ENCODE measurements at places on chromosomes 2 and 18. TPM values are rescaled to one million over a fixed set of nuclear protein-coding genes. Genes with fewer than 3 reads are reported as not detected.

The ARHGAP28 gene
- total RNA-seq: 350 TPM

The RBM44 gene
- 0.44 TPM for total RNA-seq

The ZBTB7C gene
- 0.67 TPM for total RNA-seq

The SAG gene
- total RNA-seq: not detected

The CHRND gene
- total RNA-seq: not detected

The XIRP2 gene
- total RNA-seq: 5.5 TPM

The TMEM178A gene
- total RNA-seq: 4.8 TPM

The CAPN14 gene
- 0.13 TPM for total RNA-seq

The STARD6 gene
- 0.54 TPM for total RNA-seq

The PLCL1 gene
- 13.6 TPM for total RNA-seq

- no peaks in the 10 kb centered on the region for H3K36me3 ChIP-seq
- DNase-seq: no peak
- H3K4me1 ChIP-seq: no peaks in the 10 kb centered on the region
- no peak overlapping the region for H3K27ac ChIP-seq
- H3K27me3 ChIP-seq: no peaks in the 10 kb centered on the region
Observed at GRCh38 chr18:66647671-66648070, 43.8 kb upstream of the CDH19 start.

DNA sequence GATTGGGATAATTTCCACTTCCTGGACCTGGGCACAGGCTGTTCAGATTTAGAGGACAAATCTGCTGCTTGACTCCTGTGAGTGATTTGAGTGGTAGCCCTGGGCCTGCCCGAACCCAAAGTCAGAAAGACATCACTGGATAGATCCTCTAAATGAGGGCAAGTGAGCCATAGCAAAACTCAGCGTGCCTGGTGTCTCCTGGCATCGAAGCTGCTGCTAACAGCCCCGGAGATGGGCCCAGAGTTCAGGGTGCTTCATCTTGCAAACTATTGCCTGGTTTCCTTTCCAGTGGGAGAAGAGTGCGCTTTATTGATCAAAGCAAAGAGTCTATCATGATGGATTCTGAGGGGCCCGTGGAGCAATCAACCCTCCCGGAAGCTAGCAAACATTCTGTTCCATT lies 153.1 kb upstream of the KLHL29 start:
- DNase-seq: no peak
- no peak overlapping the region for H3K4me3 ChIP-seq
- no peak overlapping the region for H3K27ac ChIP-seq
- H3K36me3 ChIP-seq: no peaks in the 10 kb centered on the region

GRCh38 chr18:78420116-78420515 lies 559.5 kb upstream of the SALL3 start:
- peaks cover 15% of the 10 kb centered on the region for H3K27me3 ChIP-seq
- no peak overlapping the region for H3K4me3 ChIP-seq
- no peak for DNase-seq
- no peaks in the 10 kb centered on the region for H3K4me1 ChIP-seq
- no peak overlapping the region for H3K27ac ChIP-seq

GRCh38 chr2:219968685-219969345 lies 341.4 kb downstream of the SLC4A3 start:
- no peaks in the 10 kb centered on the region for H3K36me3 ChIP-seq
- H3K4me1 ChIP-seq: peaks cover 5% of the 10 kb centered on the region
- no peak overlapping the region for H3K27ac ChIP-seq
- no peak overlapping the region for H3K4me3 ChIP-seq
- DNase-seq: no peak

GRCh38 chr2:239502430-239503186 lies 101.8 kb upstream of the HDAC4 start:
- DNase-seq: no peak
- no peak overlapping the region for H3K4me3 ChIP-seq
- H3K27ac ChIP-seq: no peak overlapping the region
- peaks cover 5% of the 10 kb centered on the region for H3K36me3 ChIP-seq
- H3K27me3 ChIP-seq: peaks cover 8% of the 10 kb centered on the region
- peaks cover 2% of the 10 kb centered on the region for H3K4me1 ChIP-seq

- peaks cover 13% of the 10 kb centered on the region for H3K27me3 ChIP-seq
- H3K36me3 ChIP-seq: no peaks in the 10 kb centered on the region
- no peak overlapping the region for H3K27ac ChIP-seq
- H3K4me3 ChIP-seq: no peak overlapping the region
Observed at GRCh38 chr18:902229-902628, 2.4 kb upstream of the ADCYAP1 start.

GRCh38 chr18:58324824-58325480 lies 280.9 kb downstream of the NEDD4L start:
- H3K27me3 ChIP-seq: no peaks in the 10 kb centered on the region
- H3K36me3 ChIP-seq: peaks cover 4% of the 10 kb centered on the region
- no peak for DNase-seq
- peaks cover 4% of the 10 kb centered on the region for H3K4me1 ChIP-seq
- no peak overlapping the region for H3K4me3 ChIP-seq
- no peak overlapping the region for H3K27ac ChIP-seq

DNA sequence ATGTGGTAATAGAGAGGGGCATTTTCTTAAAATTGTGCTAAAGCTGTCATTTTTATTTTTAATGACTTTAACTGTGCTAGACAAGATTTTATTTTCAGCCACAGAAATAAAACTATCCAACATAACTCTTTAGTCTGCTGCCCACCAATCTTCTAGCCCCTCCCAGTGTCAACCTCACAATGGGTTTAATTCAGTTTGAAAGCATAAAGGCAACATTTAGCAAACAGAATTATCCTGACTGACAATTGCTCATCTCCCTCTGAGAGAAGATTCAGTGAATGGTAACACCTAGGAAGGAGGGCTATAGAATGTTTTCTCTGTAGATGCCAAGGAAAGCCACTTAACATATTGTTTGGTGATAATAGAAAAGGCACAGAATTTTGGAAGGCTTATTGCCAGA lies 5.2 kb downstream of the ERMN start:
- DNase-seq: no peak
- H3K27me3 ChIP-seq: no peaks in the 10 kb centered on the region
- H3K4me3 ChIP-seq: no peak overlapping the region
- H3K27ac ChIP-seq: no peak overlapping the region
- H3K4me1 ChIP-seq: peaks cover 4% of the 10 kb centered on the region
- H3K36me3 ChIP-seq: no peaks in the 10 kb centered on the region

GRCh38 chr2:120020554-120020953 lies 7.7 kb downstream of the EPB41L5 start:
- H3K4me3 ChIP-seq: no peak overlapping the region
- H3K27ac ChIP-seq: no peak overlapping the region
- peaks cover 41% of the 10 kb centered on the region for H3K36me3 ChIP-seq
- H3K4me1 ChIP-seq: peaks cover 6% of the 10 kb centered on the region

GRCh38 chr18:57586251-57587049 lies at the start of gene FECH:
TSS of gene FECH (minus strand) at chr18:57586702. CDS start at chr18:57586620, 82 bp downstream.
- H3K36me3 ChIP-seq: peaks cover 14% of the 10 kb centered on the region
- H3K4me3 ChIP-seq: peak within 1 kb of the TSS; percentile 95
- DNase-seq: peak; percentile 62
- peaks cover 12% of the 10 kb centered on the region for H3K4me1 ChIP-seq
- peaks cover 2% of the 10 kb centered on the region for H3K27me3 ChIP-seq

DNA sequence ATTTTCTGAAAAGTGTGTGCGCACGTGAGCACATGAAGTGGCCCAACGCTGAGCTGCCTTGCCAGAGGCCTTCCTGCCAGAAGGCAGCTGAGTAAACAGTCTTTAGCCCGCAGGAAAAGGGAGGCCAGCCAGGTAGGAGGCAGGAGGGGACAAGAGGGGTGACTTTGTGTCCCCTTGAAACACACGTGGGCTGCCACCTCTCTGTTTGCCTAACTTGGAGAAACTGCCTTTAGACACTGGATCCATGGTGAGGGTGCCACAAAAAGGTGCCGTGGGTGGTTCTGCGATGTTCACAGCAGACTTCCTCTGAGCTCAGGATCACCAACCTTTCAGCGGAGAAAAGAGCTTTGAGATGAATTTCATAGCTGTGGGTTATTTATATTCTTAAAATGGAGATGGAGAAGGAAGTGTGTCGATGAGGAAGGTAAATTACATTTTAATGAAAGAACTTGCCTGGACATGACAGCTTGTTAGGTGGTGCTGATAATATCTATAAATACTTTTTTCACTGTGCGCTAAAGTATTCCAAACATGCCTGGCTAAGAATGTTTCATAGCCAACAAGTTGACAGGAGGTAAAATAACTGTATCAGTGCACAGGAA lies 36.6 kb upstream of the ASB1 start:
- peaks cover 10% of the 10 kb centered on the region for H3K4me1 ChIP-seq
- H3K27ac ChIP-seq: peak overlapping the region; percentile 70
- peak; percentile 35 for DNase-seq
- no peaks in the 10 kb centered on the region for H3K36me3 ChIP-seq

All from endothelial cell (in vitro differentiated cells).